Glomerular endothelial cell (primary cell): ENCODE measurements at places on chromosomes 2 and 18.
A peak's percentile ranks its signal among the peaks of the same experiment; 100 is the strongest.

- no peak for DNase-seq
Observed at GRCh38 chr2:197216361-197216979, 94.1 kb downstream of the ANKRD44 start.

GRCh38 chr2:241358470-241358869 lies 2.4 kb downstream of the FARP2 start:
- peak; percentile 16 for DNase-seq

DNA sequence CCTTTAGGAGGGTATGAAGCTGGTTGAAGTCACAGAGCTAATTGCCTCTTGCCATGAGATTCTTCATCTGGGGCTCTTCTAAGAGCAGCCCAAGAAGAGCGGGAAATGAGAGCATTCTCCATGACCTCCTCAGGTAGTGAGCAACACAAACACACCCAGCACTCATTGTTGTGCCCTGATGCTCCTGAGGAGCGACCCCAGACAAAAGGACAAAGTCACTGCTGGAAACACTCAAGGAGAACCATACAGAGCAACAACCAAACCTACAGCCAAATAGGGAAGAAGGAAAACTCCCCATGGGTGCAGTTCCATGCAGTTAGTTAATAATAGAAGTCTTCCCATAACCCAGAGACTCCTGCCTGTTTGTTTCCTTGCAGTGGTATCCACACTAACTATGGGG lies 426.0 kb upstream of the CRIM1 start:
- no peak for DNase-seq

- no peak for DNase-seq
Observed at GRCh38 chr2:127048618-127048935, 58.4 kb downstream of the BIN1 start.

- DNase-seq, result no peak
Observed at GRCh38 chr2:132448771-132449170, 32.2 kb downstream of the GPR39 start.

DNA sequence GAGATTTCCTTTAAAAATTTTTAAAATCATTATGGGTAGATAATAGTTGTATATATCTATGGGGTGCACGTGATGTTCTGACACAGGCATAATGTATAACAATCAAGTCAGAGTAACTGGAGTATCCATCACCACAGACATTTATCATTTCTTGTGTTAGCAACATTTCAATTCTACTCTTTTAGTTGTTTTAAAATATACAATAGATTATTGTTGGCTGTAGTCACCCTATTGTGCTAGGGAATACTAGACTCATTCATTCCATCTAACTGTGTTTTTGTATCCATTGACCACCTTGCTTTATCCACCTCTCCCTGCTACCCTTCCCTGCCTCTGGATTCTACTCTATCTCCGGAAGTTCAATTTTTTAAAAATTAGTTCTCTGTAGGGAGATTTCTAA lies 31.0 kb downstream of the DYSF start:
- no peak for DNase-seq

- DNase-seq, result no peak
Observed at GRCh38 chr2:94994063-94994913, 31.2 kb upstream of the MAL start.

GRCh38 chr2:215370112-215370965 lies 58.5 kb downstream of the ATIC start:
- DNase-seq, result no peak

GRCh38 chr2:110788976-110789375 lies 56.6 kb downstream of the ACOXL start:
- no peak for DNase-seq

DNA sequence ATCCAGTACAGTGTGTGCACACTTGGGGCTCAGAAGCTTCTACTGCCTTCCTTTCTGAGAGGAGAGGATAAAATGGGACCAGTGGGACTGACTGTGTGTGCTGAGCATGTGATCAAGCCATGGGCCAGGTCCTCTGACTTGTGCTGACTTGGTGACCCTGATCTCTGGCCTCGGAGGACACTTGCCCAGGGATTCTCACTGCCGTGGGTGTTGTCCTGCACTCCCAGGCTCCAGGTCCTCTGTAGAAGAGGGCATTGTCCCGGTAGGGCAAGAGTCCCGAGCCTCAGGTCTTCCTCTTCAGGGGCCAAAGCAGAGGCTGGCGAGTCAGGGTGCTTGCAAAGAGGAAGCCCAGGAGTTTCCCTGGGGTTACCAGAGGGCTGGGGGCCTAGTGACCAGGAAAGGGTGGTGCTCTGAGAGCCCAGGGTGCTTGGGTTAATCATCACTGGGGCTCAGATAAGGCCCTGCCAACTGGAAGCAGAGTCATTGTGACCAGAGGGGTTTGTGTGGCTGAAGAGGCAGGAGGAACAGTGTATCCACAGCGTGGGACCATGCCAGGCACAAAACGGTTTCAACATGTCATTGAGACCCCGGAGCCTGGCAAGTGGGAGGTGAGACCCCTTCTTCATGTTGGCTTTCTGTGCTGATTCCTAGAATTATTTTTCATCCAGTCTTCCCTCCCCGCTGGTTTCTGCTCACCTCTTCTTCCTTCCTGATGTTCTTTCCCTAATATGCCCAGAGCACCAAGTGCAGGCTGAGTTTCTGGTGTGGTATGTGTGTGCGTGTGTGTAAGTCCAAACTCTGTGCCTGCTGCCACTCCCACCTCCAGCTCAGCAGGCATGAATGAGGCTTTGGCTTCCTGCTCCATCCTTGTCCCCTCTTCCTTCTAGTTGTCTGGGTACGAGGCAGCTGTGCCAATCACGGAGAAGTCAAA lies at the start of gene GCKR:
Gene GCKR, plus strand, starts transcription at position 483 of the 931 bp plus-strand sequence. Its CDS starts 66 bp downstream, at position 549.
- DNase-seq, result no peak

DNA sequence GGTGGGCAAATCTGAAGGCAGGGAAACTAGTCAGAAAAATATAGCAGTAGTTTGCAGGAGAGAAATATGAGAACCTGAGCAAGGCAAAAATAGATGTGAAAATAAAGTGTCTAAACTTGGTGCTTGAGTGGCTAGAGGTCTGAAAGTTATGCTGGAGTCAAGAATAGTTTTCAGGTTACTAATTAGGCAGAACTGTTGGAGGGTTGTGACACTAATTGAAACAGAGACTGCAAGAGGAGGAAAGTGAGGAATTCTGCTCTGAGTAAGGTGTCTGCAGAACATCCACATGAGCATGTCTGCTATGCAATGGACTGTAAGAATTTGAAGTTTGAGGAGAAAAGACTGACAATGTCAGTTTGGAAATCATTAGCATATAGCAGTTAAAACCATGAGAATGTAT lies 444.0 kb upstream of the LRRTM1 start:
- no peak for DNase-seq

GRCh38 chr2:67240507-67240906 lies 156.6 kb upstream of the ETAA1 start:
- no peak for DNase-seq

DNA sequence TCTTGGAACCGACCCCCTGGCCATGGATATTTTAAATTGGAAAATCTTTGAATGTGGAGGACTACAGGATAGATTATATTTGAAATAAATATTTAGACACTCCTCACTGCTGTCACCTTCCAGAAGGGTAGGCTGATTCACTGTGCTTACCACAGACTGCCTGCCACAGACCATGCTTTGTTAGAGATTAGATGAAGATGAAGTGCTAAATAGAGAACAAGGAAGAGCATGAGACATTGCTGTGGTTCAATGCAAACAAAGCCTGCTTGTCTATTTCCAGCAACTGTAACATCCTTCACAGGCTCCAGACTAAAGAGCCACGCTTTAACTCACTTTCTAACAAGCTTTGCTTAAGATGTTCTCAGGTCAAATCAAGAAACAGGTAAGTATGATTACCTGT lies 81.0 kb upstream of the TMEM17 start:
- no peak for DNase-seq

DNA sequence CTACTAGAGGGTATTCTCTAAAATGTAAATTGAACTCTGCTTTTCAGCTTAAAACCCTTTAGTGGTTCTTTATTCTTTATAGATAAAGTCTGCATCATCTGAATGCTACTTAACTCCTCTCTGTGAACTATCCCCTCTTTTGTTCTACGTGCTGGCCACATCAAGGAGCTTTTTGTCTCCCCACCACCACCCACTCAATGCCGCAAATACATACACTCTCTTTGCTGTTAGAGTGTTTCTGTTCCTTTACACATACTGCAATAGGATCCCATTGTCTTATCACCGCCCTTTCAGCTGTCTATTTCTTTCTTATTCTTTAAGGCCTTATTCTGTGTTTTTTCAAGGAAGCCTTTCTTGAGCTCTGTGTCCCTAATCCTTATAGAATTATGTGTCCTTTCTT lies 83.3 kb downstream of the EML4 start:
- no peak for DNase-seq

- DNase-seq, result no peak
Observed at GRCh38 chr2:232437195-232437571, 18.8 kb upstream of the ALPI start.

DNA sequence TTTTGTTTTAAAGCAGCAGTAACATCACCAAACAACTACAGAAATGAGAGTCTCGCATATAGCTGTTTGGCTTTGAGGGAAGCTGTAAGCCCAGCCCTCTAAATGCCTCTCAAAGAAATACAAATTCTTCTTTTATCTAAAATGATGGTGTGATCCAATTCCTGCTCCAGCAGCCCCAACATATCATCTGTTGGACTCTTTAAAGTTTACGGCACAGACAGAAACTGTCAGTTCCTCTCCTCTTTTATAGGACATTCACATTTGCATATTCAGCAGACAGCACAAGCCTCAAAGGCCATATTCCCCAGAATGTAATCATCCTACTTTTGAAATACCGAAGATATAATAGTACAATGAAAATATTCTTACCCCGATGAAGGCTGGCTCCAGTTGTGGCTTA lies 216.9 kb upstream of the REV1 start:
- no peak for DNase-seq

DNA sequence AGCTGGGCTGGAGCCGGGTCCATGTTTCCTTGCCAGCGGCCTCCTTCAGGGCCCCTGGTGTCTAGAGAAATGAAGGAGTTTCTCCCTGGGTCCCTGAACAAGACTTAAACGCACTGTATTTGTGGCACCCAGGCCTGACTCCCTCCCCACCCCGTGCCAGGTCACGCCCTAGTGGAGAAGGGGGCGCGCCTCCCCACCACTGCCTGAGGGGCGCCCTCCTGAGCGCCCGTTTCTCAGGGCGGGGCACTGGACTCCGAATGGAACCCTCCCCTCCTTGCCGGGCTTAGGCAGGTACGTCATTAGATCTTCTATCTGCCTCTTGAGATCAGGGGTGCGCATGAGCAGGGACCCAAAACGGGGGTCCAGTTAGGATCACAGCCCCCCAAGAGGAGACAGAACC lies 16.3 kb downstream of the ODC1 start:
- no peak for DNase-seq

- no peak for DNase-seq
Observed at GRCh38 chr2:54809819-54810218, 86.4 kb downstream of the EML6 start.

DNA sequence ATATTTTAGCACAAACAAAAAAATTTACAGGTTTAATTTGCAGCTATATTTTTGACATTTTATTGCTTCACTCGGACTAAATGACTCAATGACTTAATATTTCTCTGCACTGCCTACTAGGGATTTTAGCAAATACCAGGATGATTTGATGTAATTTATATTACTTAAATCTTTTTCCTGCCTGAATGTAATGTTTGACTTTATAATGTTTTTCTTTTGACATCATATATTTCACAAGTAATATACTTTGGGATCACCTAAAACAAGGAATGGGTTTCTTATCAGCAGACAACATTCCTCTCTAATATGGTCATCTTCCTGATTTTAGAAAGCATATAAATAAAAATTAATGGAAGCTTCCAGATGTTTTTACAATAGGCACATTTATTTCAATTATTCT lies 253.2 kb upstream of the EPC2 start:
- peak; percentile 14 for DNase-seq

GRCh38 chr2:152611458-152612231 lies 105.6 kb downstream of the PRPF40A start:
- peak; percentile 25 for DNase-seq

- no peak for DNase-seq
Observed at GRCh38 chr2:221750316-221750715, 178.2 kb upstream of the EPHA4 start.

DNA sequence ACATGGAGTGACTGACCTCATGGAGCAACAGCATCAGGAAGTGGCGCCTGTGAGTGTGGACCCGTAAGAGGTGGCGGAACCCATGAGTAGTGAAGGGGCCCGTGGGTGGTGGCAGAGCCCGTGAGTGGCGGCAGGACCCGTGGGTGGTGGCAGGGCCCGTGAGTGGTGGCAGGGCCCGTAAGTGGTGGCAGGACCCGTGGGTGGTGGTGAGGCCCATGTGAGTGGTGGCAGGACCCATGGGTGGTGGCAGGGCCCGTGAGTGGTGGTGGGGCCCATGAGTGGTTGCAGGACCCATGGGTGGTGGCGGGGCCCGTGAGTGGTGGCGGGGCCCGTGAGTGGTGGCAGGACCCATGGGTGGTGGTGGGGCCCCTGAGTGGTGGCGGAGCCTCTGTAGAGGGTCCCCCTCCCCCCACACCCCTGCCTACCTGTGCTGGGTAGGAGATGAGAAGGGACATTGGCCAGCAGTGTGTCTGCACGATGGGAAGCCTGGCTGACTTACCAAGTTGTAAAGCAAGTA lies 407.7 kb upstream of the SALL3 start:
- DNase-seq, result no peak

GRCh38 chr2:224764565-224765236 lies 48.5 kb upstream of the CCDC195 start:
- DNase-seq, result no peak

DNA sequence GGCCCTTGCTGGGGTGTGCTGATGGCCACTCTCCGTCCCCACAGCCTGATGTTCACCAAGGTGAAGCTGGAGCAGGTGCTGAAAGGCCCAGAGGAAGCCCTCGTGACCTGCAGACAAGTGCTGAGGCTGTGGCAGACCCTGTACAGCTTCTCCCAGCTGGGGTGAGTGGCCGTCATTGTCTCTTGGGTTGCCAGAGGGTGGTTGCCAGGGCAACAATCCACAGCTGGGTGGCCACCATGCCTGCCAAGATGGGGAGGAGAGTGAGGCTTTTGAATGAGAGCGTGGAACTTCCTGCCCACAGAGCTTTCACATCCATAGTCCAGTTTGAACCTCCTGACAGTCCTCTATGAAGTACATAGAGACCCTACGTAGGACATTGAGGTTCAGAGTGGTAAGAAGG lies 108.8 kb downstream of the STPG4 start:
- no peak for DNase-seq
